Trophoblast cell (in vitro differentiated cells and primary cell): ENCODE measurements at places on chromosomes 1 and 21.

- DNase-seq: no peak
Observed at GRCh38 chr1:216314379-216315095, 108.7 kb downstream of the USH2A start.

GRCh38 chr1:202235003-202235660 lies 41.5 kb downstream of the LGR6 start:
- DNase-seq: peak; percentile 63

DNA sequence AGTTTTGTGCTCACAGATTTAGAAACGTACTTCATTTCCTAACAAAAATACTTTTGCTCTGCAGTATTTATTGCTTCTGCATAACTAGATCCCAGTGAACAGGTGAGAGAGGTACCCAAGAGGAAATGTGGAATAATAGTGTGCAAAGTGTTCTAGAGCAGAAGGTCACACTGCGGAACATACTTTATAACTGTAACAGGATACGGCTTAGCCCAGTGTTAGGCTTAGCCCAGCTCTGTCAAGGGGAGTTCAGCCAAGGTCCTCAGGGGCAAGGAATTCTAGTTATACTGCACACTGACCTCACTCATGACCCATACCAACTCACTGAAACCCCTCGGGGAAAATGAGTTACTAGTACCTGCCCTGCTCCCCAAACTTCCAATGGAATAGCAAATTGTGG lies 55.3 kb downstream of the PTPN14 start:
- DNase-seq: no peak

DNA sequence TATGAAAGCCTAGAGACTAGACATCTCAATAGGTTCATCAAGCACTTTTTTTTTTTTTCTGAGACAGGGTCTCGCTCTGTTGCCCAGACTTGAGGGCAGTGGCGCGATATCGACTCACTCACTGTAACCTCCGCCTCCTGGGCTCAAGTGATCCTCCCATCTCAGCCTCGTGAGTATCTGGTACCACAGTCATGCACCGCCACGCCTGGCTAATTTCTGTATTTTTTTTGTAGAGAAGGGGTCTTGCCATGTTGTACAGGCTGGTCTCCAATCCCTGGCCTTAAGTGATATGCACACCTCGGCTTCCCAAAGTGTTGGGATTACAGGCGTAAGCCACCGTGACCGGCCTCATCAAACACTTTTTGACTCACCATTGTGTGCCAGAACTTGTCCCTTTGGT lies 613 bp upstream of the GPATCH4 start:
- DNase-seq: no peak

DNA sequence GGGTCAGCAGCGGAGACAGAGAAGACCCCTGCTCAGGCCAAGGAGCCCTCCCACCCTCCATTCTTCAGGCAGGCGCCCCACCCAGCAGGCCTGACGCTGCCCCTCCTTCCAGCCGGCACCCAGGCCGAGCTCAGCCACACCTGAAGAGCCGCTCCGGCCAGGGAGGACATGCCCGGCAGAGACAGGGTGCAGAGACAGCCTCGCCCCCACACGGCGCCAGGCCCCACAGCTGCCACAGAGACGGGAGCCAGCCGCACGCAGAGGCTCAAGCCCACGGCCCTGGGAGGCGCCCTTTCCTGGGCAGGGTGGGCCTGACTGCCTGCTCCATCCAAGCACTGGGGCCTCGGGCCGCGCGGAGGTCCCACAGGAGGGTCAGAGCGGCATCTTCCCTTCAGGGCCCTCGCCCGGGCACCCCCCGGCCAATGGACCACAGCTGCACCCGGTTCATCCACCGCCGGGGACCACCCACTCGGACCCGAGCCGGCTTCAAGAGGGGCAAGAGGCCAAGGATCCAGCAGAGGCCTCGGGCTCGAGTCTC lies 5.2 kb downstream of the TTLL10 start:
- no peak for DNase-seq
